ENCODE measurements at places on chromosomes 6 and 20. TPM values are rescaled to one million over a fixed set of nuclear protein-coding genes. Genes with fewer than 3 reads are reported as not detected.
A peak's percentile ranks its signal among the peaks of the same experiment; 100 is the strongest.

PRKN gene
- total RNA-seq, result 6.1 TPM

DNA sequence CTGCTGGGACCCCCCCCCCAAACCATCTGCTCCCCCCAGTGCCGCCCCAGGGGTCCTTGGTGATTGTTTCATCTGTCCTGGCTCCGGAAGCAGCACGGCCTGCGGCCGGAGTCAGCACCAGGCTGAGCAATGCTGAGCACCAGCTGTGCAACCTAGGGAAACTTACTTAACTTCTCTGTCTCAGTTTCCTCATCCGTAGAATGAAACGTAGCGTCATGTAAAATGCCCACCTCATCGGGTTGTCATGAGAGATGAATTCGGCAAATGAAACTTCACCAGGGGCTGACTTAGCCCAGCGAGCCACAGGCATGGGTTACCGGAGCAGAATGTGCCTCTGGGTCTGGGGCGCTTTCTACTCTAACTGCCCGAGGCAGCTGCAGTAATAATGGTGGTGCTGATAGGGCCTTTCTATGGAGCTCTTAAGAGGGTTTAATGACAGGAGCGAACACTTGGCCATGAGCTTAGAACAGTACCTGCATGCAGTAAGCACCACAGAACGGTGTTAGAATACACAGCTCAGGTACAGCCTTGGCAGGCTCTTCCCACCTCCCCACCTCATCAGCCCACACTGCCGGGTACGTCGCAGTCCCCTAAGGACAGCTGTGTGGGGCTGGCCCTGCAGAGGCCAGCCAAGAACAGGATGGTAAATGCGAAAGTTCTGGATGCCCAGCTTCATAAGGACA is 1.7 kb downstream of the THBS2 start:
- no peaks in the 10 kb centered on the region for H3K4me1 ChIP-seq
- peaks cover 9% of the 10 kb centered on the region for H3K27me3 ChIP-seq
- no peak overlapping the region for H3K4me3 ChIP-seq
- DNase-seq, result no peak
- no peaks in the 10 kb centered on the region for H3K36me3 ChIP-seq

- H3K4me1 ChIP-seq, result peaks cover 13% of the 10 kb centered on the region
- no peaks in the 10 kb centered on the region for H3K36me3 ChIP-seq
- H3K27me3 ChIP-seq, result no peaks in the 10 kb centered on the region
- no peak overlapping the region for H3K4me3 ChIP-seq
These were observed 468.3 kb downstream of the CDC5L start for GRCh38 chr6:44855562-44856411.

GRCh38 chr20:53302695-53303412 is 290.8 kb downstream of the ZNF217 start:
- H3K36me3 ChIP-seq, result no peaks in the 10 kb centered on the region
- H3K27me3 ChIP-seq, result no peaks in the 10 kb centered on the region
- H3K4me3 ChIP-seq, result no peak overlapping the region
- DNase-seq, result no peak

DNA sequence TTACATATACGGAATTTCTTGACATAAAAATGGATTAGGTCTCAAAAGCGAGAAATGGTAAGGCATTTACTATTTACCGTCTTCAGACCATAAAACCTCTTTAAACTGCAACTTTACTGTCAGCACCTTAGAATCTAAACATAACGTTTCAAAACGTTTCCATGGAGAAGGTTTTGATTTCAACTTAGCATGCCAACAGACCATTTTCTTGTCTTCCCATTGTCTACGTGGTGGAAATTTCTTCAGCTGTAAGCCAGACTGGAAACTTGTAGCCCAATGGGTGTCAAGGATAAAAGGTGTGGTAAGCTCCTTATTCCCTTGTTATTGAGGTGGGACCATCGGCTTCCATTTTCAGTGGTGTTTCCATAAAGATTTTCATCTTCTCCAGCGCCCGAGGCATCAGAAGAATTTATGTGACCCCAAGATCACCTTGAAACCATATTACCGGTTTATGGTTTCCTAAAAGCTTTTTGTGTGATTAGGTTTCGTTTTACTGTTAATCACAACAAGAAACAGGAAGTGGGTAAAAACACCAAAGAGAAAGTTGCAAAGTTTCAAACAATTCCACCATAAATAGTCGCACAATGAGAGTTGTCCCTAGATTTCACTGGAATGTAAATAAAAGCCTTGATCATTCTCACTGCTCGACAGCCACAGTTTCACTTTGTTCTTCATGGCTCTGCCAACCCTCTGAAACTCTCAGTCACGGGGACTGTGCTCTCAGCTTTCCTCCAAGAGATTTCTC is 63.0 kb upstream of the CD2AP start:
- H3K4me3 ChIP-seq, result peak overlapping the region; percentile 57
- peak; percentile 46 for DNase-seq
- peak overlapping the region; percentile 54 for H3K27ac ChIP-seq
- H3K4me1 ChIP-seq, result peaks cover 8% of the 10 kb centered on the region
- no peaks in the 10 kb centered on the region for H3K36me3 ChIP-seq
- H3K27me3 ChIP-seq, result no peaks in the 10 kb centered on the region

VSX1 gene
- total RNA-seq, result not detected

HDGFL1 gene
- not detected for total RNA-seq

SLC22A2 gene
- not detected for total RNA-seq

TFAP2D gene
- total RNA-seq, result not detected

DNA sequence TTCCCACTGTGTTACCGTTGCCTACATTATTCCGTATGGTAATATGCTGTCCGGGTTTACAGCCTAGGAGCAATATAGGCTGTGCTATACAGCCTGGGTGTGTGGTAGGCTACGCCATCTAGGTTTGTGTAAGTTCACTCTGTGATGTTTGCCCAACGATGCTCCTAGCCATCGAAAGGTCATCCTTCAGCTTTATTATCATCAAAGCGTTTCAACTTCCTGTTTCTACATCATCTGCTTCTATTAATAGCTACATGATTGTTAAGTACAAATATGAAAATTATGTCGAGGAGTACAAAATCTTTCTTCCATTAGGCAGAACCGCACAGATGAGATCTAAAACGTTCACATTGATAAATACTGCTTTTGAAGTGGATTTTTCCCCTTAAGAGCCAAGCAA is 69.9 kb downstream of the PPP1R14C start:
- no peak overlapping the region for H3K4me3 ChIP-seq
- no peaks in the 10 kb centered on the region for H3K36me3 ChIP-seq
- H3K27me3 ChIP-seq, result no peaks in the 10 kb centered on the region

IPCEF1 gene
- 12.0 TPM for total RNA-seq

- no peaks in the 10 kb centered on the region for H3K4me1 ChIP-seq
- H3K36me3 ChIP-seq, result no peaks in the 10 kb centered on the region
- H3K27ac ChIP-seq, result no peak overlapping the region
- H3K27me3 ChIP-seq, result no peaks in the 10 kb centered on the region
- no peak for DNase-seq
These were observed 115.6 kb upstream of the JAG1 start for GRCh38 chr20:10789386-10789785.

- DNase-seq, result no peak
- no peak overlapping the region for H3K27ac ChIP-seq
- no peaks in the 10 kb centered on the region for H3K36me3 ChIP-seq
- no peaks in the 10 kb centered on the region for H3K4me1 ChIP-seq
- H3K4me3 ChIP-seq, result no peak overlapping the region
These were observed 45.7 kb downstream of the HNF4A start for GRCh38 chr20:44400970-44401769.

- H3K4me1 ChIP-seq, result peaks cover 16% of the 10 kb centered on the region
- H3K27ac ChIP-seq, result peak overlapping the region; percentile 89
- H3K27me3 ChIP-seq, result no peaks in the 10 kb centered on the region
- H3K36me3 ChIP-seq, result no peaks in the 10 kb centered on the region
These were observed 65.7 kb upstream of the EEF1A1 start for GRCh38 chr6:73586416-73586974.

- no peak overlapping the region for H3K27ac ChIP-seq
- H3K4me1 ChIP-seq, result no peaks in the 10 kb centered on the region
- no peak for DNase-seq
- peaks cover 10% of the 10 kb centered on the region for H3K36me3 ChIP-seq
- H3K27me3 ChIP-seq, result no peaks in the 10 kb centered on the region
These were observed 15.9 kb downstream of the CPNE1 start for GRCh38 chr20:35648836-35649235.

GRCh38 chr20:34445177-34446065 is 70.8 kb upstream of the DYNLRB1 start:
- no peak overlapping the region for H3K4me3 ChIP-seq
- no peaks in the 10 kb centered on the region for H3K27me3 ChIP-seq
- H3K27ac ChIP-seq, result no peak overlapping the region

DNA sequence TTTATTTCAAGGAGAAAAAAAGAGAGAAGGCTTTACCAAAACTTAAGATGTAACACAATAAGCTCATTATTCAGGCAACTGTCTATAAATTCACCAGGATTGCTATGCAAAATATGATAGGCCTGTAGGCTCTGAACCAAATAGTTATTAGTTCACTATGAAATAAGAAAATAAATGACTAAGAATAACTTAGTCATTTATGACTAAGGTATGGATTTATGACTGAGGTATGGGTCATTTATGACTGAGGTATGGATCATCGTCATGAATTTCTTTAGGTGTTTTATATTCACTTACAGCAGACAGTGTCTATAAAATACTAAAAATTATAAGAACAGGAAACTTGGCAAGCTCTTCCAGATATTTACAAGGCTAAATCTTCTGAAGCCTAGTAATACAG is 52.1 kb upstream of the SNX9 start:
- H3K27me3 ChIP-seq, result no peaks in the 10 kb centered on the region
- H3K27ac ChIP-seq, result no peak overlapping the region
- H3K4me1 ChIP-seq, result no peaks in the 10 kb centered on the region
- no peak overlapping the region for H3K4me3 ChIP-seq

GRCh38 chr20:58097943-58098342 is 130.5 kb downstream of the ANKRD60 start:
- DNase-seq, result no peak
- no peak overlapping the region for H3K4me3 ChIP-seq
- H3K4me1 ChIP-seq, result no peaks in the 10 kb centered on the region
- H3K36me3 ChIP-seq, result no peaks in the 10 kb centered on the region
- no peaks in the 10 kb centered on the region for H3K27me3 ChIP-seq
- H3K27ac ChIP-seq, result no peak overlapping the region

- no peak for DNase-seq
- H3K36me3 ChIP-seq, result peaks cover 35% of the 10 kb centered on the region
- no peaks in the 10 kb centered on the region for H3K4me1 ChIP-seq
- no peak overlapping the region for H3K4me3 ChIP-seq
- H3K27me3 ChIP-seq, result no peaks in the 10 kb centered on the region
- no peak overlapping the region for H3K27ac ChIP-seq
These were observed 194.4 kb downstream of the KIF16B start for GRCh38 chr20:16378712-16379370.

DNA sequence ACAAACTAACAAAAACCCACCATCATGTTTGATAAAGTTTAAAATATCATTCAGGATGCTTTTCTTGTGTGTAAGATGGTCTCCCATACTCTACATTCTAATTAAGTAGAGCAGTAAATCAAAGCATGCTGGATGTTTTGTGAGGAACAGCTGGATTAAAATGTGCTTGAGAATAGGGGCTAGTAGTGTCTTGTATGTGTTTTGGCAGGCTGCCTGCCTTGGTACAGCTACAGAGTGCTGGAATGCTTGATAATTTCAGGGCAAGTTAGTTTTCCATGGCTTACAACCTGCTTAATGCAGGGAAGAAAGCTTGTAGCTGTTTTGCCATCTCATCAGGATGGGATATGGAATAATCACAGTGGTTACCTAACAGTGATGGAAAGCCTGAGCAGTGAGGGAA is 636.6 kb upstream of the MMS22L start:
- no peak overlapping the region for H3K4me3 ChIP-seq
- H3K27ac ChIP-seq, result no peak overlapping the region
- DNase-seq, result no peak
- H3K27me3 ChIP-seq, result no peaks in the 10 kb centered on the region
- no peaks in the 10 kb centered on the region for H3K4me1 ChIP-seq
- H3K36me3 ChIP-seq, result no peaks in the 10 kb centered on the region

ADNP gene
- total RNA-seq, result 66.3 TPM

HAO1 gene
- not detected for total RNA-seq

KIF13A gene
- total RNA-seq, result 0.35 TPM

GRCh38 chr20:39717936-39718335 is 755.8 kb downstream of the DHX35 start:
- no peak overlapping the region for H3K4me3 ChIP-seq
- no peaks in the 10 kb centered on the region for H3K4me1 ChIP-seq
- no peaks in the 10 kb centered on the region for H3K36me3 ChIP-seq

EYA2 gene
- 0.15 TPM for total RNA-seq

DNA sequence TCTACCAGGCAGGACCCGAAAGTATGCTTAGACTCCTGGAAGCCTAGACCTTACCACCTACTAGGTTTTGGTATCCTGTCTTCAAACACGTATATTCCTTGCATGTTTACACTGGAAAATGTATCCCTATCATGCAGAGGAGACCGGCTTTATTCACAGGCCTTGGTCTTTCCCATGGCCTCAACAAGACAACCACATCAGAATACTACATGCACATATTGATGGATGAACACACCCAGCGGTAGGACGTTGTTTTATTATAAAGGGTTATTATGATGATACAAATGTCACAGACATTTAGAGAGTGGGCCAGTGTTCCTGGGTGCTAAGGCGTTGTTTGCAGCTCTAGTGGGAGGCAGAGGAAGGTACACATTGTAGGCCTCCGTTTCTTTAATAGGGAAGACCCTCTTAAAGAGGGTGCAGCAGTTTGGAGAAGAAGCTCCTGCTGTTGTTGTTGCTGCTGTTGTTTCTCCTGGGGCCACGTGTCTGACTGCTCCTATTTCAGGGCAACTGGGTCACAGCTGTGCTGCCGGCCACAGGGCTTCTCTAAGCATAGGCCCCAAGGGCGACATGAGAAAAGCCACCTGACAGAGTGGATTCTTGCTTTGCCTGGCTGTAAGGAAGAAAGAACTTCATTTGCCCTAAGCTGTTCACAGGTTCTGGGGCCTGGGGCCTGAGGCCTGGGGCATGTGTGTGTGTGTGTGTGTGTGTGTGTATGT is 98.3 kb upstream of the SASH1 start:
- H3K27ac ChIP-seq, result no peak overlapping the region
- no peaks in the 10 kb centered on the region for H3K4me1 ChIP-seq
- H3K36me3 ChIP-seq, result no peaks in the 10 kb centered on the region
- no peak for DNase-seq
- peaks cover 3% of the 10 kb centered on the region for H3K27me3 ChIP-seq

CNBD2 gene
- 2.6 TPM for total RNA-seq

- no peaks in the 10 kb centered on the region for H3K36me3 ChIP-seq
- no peak for DNase-seq
- no peaks in the 10 kb centered on the region for H3K27me3 ChIP-seq
- no peak overlapping the region for H3K4me3 ChIP-seq
- no peak overlapping the region for H3K27ac ChIP-seq
These were observed 273.8 kb downstream of the SAMD5 start for GRCh38 chr6:147782302-147782701.

DNA sequence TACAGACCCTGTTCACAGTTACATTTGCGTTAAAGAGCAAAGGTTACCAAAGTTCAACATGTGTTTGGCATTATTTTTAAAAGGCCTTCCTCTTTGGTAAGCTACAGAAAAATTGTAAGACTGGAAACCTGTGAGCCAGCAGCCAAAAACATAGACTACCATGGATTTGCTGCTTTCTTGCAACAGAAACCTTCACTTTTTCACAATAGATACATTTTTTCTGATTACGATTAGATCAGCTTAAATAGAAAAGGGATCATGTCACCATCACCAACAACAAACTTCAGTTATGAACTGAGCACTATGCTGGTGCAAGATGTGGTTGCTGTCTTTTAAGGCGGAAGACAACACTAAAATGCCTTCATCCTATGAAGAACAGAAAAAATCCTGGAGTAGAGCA is 112.3 kb upstream of the MARCKS start:
- no peaks in the 10 kb centered on the region for H3K36me3 ChIP-seq
- H3K27me3 ChIP-seq, result no peaks in the 10 kb centered on the region
- no peaks in the 10 kb centered on the region for H3K4me1 ChIP-seq
- H3K27ac ChIP-seq, result no peak overlapping the region

GRCh38 chr20:36644032-36644705 is 1.8 kb downstream of the SLA2 start:
- peak overlapping the region; percentile 85 for H3K27ac ChIP-seq
- DNase-seq, result peak; percentile 61
- peaks cover 10% of the 10 kb centered on the region for H3K36me3 ChIP-seq
- H3K4me1 ChIP-seq, result peaks cover 35% of the 10 kb centered on the region
- H3K27me3 ChIP-seq, result no peaks in the 10 kb centered on the region
- H3K4me3 ChIP-seq, result peak overlapping the region; percentile 82
